Suppressor macrophage (primary cell): ENCODE measurements at places on chromosomes 6 and 20.

DNA sequence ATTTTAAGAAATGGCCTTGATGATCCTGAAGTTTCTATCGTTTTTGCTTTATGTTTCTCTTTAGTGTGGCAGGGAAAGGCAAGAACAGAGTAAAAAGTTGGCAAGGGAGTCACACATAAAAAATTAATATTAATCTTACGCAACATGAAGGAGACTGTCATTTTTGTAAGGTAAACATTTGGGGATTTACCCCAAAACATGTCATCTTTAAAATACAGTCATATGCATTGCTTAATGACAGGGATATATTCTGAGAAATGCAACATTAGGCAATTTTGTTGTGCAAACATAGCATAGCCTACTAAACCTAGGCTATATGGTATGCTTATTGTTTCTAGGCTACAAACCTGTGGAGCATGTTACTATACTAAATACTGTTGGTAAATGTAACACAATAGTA is 5.4 kb downstream of the RBL1 start:
- DNase-seq, result peak; percentile 33

DNA sequence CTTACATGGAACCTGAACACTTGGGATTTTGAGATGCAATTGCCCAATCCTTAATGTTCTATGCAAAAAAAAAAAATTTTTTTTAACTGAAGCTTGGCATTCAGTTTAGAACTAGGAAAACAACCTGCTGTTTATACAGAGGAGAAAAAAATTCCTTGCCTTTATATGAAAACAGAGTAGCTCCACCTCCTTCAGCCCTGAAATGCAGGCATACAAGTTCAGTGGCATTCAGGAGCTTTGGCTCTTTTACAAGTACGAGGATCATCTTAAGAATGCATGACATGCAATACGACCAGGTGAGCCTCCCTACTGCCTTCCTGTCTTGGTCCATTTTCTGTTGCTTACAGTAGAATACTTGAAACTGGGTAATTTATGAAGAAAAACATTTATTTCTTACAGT is 20.4 kb downstream of the PAX1 start:
- DNase-seq, result no peak

DNA sequence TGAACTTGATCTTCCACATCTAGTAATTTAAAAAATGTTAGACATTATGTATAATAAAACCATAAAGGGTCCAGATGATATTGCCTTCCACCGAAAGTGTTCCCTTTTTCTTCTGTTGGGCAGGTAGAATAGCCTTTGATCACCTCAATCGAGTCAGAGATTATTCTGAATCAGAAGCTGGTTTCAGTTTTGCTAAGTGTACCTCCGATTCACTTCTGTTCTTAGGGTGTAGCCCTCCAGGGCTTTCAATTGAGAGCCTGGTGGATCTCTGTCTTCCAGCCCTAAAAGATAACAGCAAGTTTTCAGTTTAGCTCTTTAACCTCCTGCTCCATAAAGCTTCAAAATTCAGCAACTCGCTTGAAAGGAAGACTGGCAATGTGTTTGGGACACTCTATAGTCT is 21.1 kb upstream of the AIG1 start:
- DNase-seq, result no peak

DNA sequence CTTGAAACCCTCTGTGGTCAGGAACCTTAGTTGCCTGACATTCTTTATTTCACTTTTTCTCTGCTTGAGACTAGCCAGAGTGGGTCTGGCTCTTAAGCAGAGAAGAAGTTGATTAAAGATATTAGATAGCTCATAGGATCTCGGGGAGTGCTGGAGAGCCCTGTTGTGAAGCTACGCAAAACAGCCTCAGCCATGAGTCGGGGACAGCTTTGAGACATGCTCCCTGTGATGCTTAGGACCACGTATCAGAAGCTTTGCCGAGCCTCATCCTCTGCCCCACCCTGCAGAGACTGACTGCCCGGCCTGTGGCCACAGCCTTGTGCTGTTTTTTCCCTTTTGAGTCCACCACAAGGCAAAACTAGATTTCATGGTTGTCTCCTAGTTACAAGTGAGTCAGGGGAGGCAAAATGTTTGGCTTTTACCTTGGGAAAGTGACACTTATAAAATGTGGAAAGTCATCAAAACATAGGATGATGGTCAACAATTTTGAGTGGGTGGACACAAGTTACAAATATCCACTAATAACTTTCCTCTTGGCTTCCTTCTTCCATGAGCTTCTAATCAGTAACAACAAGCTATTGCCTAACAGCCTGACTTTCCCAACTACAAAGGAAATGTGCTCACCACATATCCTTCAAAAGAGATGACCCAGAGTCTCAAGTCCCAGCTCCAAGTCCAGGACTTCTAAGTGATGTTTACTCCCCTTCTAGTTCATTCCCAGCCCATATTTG is 108.4 kb downstream of the JAG1 start:
- DNase-seq, result peak; percentile 83

- DNase-seq, result no peak
Observed at GRCh38 chr6:144896871-144897270, 611.7 kb downstream of the UTRN start.

GRCh38 chr20:50246367-50247195 is 56.0 kb downstream of the CEBPB start:
- DNase-seq, result no peak

DNA sequence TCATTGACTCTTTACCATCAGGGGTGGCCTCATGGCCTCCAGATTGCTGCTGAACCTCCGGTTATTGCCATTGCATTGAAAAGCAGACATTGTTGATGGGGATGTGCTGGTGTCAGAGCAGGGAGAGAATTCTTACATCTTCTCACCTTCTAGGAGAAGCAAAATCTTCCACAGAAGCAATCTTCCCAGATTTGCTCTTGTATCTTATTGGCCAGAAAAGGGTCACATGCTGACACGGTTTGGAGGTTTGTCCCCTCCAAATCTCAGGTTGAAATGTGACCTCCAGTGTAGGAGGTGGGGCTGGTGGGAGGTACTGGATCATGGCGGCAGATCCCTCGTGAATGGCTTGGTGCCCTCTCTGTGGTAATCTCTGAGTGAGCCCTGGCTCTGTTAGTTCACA is 10.7 kb downstream of the TP53RK start:
- no peak for DNase-seq

DNA sequence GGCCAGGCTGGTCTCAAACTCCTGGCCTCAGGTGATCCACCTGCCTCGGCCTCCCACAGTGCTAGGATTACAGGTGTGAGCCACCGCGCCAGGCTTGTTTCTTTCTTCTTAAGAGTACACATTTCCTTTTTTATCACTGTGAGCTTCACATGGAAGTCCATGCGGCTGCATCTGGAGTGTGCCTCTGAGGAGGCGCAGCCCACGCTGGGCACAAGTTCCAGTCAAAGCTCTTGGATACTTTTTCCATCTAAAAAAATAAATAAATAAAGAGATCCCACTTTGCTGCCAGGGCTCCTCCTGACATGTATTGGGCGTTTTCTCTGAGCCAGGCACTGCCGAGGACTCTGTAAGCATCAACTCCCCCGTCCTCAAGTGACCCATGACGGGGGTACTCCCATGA is 123.0 kb downstream of the PREX1 start:
- DNase-seq, result no peak

DNA sequence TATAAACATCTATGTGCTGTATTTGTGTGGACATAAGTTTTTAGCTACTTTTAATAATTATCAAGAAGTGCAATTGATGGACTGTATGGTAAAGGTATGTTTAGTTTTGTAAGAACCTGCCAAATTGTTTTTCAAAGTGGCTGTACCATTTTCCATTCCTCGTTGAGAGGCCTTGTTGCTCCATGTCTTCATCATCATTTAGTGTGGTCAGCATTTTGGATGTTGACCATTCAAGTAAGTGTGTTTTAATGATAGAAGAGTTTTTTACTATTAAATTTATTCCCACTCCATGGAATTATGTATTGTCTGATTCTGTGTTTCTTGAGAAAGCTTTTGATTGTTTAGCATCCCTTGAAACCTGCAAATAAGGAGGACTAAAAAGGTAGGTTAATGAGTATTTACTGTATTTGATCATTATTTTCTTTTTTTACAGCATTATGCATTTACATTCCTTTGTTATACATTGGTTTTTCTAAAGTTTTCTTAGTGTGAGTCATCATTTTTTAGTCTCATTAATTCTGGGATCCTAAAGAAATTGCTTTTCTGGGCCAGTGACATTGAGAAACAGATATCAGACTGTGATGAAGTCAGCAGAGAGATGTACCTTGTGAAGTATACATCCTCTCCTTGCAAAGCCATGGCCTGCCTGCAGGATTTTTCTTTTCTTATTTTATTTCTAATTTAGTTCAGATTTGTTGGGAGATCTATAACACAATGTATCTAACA is 312.8 kb upstream of the PTCHD4 start:
- no peak for DNase-seq

DNA sequence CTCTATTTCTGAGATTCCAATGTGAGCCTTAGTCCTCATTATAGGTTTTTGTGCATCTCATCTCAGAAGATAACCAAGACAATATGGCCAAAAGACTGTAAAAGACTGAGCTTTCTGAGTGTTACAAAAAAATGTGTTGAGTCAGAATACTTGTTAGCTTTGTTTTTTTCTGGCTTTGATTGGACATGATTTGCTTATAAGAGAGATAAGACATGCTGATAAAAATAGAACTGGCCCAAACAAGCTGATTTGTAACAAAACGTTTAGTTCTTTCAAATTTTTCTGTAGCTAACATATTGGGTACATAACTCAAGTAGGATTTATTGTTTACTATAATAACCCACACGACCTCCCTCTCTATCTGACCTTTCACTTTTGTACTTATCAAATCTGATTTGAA is 32.9 kb downstream of the FILIP1 start:
- no peak for DNase-seq

DNA sequence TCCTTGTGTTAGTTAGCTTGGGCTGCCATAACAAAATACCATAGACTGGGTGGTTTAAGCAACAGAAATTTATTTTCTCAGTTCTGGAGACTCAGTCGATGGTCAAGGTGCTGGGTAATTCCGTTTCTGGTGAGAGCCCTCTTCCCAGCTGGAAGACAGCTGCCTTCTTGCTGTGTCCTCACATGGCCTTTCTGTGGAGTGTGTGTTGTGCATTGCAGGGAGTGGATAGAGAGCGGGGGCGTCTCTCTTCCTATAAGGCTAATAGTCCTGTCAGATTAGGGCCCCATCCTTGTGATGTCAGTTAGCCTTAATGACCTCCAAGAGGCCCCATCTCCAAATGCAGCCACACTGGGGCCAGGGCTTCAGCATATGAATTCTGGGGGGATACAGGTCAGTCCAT is 19.2 kb downstream of the CHMP4B start:
- no peak for DNase-seq

DNA sequence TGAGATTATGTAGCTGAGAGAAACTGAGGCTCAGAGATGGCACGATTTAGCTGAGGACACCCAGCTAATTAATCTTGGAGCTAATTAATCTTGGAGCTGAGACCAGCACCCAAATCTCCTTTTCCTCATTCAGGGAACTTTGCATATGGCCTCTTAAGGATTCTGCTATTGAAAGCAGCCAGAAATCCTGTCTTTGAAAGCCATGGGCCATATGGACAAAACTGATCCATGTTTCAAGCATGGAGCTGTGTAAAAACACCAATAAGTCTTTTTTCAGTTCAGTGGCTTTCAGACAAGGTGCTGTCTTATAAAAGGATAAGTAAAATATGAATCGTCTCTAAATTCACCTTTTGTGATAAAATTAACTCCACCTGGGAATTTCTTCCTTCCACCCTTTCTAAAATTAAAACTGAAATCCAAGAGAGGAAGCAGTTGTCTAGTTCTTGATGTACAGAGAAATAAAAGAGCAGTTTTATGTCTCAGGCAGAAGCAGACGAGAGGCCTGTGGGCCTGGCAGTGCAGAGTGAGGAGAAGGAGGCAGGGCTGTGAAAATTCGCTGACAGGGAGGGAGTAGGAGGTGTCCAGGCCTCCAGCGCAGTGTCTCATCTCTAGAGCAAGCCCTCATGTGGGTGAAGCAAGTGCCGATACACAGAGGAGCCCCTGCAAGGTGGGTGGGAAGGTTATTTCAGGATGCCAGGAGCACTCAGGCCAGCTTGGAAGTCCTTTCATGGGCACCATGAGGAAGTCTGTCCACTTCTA is 266.9 kb downstream of the UST start:
- DNase-seq, result no peak

DNA sequence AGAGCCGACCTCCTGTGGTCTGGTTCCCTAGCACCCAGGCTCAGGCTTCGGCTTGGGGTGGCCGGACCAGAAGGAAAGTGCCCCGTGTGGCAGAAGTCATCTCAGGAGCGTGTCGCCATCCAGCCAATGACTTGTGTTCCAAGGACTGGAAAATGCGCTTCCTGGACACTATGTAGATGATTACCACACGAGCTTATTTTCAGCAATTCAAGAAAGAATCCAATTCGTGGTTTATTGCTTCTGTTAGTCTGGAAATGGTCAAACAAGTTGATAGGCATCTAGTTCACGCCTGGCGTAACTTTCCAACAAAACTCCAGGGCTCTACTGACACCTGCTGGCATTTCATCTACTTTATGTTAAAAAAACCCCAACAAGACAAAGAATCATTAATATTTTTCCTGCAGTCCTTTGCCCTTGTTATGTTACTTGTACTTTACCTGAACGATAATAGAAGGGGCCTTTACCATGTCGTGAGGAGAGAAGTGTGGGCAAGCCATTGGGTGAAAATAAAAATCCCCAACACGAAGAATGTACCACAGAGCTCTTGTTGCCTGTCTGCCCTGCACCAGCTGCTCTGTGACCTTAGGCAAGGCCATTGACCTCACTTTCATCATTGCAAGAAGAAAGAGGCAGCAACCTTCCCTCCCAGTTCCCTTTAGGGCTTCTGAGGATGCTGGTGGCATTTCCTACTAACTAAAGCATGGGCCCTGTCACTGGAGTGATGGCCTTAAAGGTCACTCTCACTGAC is 154.7 kb upstream of the LAMP5 start:
- peak; percentile 61 for DNase-seq

- no peak for DNase-seq
Observed at GRCh38 chr20:25160467-25160866, 35.0 kb upstream of the ENTPD6 start.

DNA sequence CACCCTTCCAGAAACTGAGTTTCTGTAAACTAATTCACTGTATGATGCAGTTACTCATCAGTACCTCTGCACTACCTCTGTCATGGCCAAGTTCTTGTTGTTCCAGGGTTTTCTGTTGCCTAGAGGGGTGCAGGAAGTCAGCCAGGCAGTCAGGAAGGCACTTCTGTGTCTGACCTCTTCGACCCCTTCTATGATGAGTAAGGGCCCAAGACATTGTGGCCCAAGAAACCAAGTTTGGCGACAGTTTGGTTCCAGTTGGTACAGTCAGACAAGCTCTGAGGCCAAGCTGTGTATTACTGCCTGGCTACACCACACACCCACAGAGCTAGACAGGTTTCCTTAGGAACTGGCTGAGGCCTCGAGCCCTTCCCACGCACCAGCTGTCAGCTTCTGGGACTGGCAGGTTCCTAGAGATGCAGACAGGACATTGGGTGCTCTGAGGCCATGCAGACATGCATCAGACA is 41.2 kb downstream of the TRAF3IP2 start:
- peak; percentile 40 for DNase-seq

- no peak for DNase-seq
Observed at GRCh38 chr6:28478518-28478917, 35.2 kb upstream of the ZSCAN23 start.

- DNase-seq, result no peak
Observed at GRCh38 chr6:65295812-65296211, 411.2 kb downstream of the EYS start.
